ENCODE measurements at places on chromosomes 3 and 15.

DNA sequence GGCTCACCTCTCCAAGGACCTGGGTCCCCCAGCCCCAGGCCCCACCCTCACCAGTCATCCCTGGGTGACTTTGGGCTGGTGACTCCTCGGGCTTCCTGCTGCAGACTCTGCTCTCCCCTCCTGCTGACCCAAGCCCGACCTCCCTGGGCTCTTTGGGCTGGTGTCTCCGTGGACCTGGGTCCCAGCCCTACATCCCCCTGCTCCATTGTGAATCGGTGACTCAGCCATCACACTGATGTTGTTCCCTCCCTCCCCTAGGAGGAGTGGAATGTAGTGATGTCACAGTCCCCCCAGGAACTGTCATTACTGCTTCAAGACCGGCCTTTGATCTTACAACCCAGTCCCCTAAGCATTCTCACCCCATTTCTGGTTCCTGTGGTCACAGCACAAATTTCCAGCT lies 83.7 kb downstream of the ADAMTS7 start:
- no peak for DNase-seq

GRCh38 chr3:37987315-37987697 lies 3.3 kb upstream of the VILL start:
- no peak for DNase-seq

DNA sequence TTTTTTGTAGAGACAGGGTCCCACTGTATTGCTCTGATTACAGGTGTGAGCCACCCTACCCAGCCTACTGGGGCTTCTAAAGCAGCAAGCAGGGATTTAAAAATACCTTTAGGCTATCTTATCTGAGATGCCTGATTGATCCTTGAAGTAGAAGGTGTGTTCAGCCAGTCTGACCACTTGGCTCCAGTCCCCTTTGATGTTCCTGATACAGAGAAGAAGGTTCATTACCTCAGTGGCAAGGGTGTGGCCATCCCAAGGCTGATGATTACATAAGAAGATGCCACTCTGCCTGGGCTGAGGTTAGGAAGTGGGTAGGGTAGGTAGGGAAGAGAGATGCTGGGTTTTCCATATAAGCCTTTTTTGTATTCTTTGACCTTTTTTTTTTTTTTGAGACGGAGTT lies 11.2 kb upstream of the DCAF1 start:
- DNase-seq = no peak

GRCh38 chr3:122533480-122533879 lies 18.7 kb upstream of the KPNA1 start:
- no peak for DNase-seq

- DNase-seq = no peak
Measured at GRCh38 chr3:194956697-194957396, 271.2 kb downstream of the FAM43A start.

GRCh38 chr15:85399627-85400026 lies 19.2 kb downstream of the AKAP13 start:
- no peak for DNase-seq

Data from glutamatergic neuron (in vitro differentiated cells).